ENCODE measurements at places on chromosomes 4 and X.

DNA sequence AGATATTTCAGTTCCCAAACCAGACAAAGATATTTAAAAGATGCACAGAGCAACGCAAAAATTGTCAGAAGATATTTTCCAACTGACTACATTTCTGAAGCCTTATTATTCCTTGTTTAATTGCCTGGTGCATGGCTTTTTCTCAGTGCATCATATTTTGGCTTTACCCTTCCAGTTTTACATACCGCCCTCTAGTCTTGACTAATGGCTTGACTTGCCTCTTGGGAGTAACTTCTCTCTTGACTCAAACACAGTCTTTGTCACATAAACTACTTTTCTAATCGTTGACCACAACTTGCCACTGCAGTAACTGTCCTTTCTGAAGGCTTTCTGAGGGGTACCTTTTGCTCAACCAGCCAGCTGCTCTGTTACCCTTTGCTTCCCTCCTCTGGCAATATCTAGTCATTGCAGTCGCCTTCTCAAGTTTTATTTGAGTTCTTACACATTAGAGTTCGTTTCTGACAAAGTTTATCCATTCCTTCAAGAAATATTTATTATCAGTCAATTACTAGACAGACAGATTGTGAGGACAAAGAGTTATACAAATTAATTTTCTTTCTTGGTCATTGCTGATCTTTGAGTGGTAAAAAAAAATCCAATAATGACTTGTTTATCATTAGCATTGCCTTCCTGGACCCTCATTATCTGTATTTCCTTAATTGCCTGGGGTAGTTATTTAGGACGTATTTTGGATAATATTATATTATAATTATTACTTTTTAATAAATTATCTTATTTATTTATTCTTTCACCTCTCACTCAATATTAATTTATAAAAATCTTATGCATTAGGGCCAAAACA lies 506.9 kb upstream of the PCDH10 start:
- no peak overlapping the region for H3K4me3 ChIP-seq
- no peaks in the 10 kb centered on the region for H3K27me3 ChIP-seq
- no peaks in the 10 kb centered on the region for H3K36me3 ChIP-seq
- no peaks in the 10 kb centered on the region for H3K4me1 ChIP-seq

DNA sequence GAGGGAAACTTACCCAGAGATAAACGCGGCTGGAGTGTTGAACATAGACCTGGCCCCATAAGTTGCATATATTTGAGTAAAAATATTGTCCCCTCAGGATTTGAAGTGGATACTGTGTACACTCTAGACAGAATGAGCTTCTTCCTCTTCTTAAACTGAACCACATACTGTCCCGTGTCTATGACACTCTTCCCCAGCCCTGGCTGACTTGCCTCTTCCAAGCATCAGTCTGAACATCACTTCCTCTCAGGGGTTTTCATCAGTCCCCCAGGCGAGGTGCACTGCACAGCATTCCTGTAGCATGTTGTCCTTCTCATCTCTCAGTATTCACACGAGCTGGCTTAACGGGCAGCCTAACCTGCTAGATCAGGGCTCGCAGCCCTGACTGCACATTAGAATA lies 80.5 kb upstream of the TMEM150C start:
- DNase-seq = no peak
- no peaks in the 10 kb centered on the region for H3K27me3 ChIP-seq
- no peak overlapping the region for H3K27ac ChIP-seq
- no peaks in the 10 kb centered on the region for H3K36me3 ChIP-seq
- H3K4me1 ChIP-seq = no peaks in the 10 kb centered on the region
- no peak overlapping the region for H3K4me3 ChIP-seq

DNA sequence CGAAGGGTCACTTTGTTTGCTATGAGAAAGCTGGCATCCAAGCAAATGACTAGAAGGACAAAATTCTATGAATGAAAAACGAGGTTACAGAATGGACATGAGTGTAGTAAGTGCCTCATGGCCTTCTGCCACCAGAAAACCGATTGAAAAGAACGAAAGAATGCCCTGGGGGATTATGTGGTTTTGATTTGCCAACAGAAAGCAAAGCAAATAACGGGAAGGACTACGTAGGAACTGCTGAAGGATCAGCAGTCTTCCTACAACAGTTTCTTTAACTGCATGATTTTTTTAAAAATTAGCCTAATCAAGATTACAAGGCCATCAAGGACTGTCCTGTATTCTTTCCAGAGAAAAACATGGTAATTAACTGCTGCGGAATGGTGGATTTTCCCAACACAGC lies 50.6 kb downstream of the NRK start:
- no peaks in the 10 kb centered on the region for H3K4me1 ChIP-seq
- no peak overlapping the region for H3K27ac ChIP-seq
- H3K36me3 ChIP-seq = no peaks in the 10 kb centered on the region
- DNase-seq = no peak

GRCh38 chr4:110247591-110247990 lies 49.2 kb upstream of the ELOVL6 start:
- H3K27ac ChIP-seq = no peak overlapping the region
- no peaks in the 10 kb centered on the region for H3K4me1 ChIP-seq
- no peak for DNase-seq
- no peak overlapping the region for H3K4me3 ChIP-seq
- H3K27me3 ChIP-seq = no peaks in the 10 kb centered on the region
- no peaks in the 10 kb centered on the region for H3K36me3 ChIP-seq

GRCh38 chrX:39149761-39150160 lies 348.5 kb downstream of the MID1IP1 start:
- H3K27ac ChIP-seq = no peak overlapping the region
- no peaks in the 10 kb centered on the region for H3K27me3 ChIP-seq
- H3K4me3 ChIP-seq = no peak overlapping the region
- H3K36me3 ChIP-seq = no peaks in the 10 kb centered on the region

- H3K4me1 ChIP-seq = no peaks in the 10 kb centered on the region
- no peak for DNase-seq
- H3K36me3 ChIP-seq = no peaks in the 10 kb centered on the region
- no peak overlapping the region for H3K4me3 ChIP-seq
Observed at GRCh38 chr4:32192363-32192762, 1472.2 kb downstream of the PCDH7 start.

DNA sequence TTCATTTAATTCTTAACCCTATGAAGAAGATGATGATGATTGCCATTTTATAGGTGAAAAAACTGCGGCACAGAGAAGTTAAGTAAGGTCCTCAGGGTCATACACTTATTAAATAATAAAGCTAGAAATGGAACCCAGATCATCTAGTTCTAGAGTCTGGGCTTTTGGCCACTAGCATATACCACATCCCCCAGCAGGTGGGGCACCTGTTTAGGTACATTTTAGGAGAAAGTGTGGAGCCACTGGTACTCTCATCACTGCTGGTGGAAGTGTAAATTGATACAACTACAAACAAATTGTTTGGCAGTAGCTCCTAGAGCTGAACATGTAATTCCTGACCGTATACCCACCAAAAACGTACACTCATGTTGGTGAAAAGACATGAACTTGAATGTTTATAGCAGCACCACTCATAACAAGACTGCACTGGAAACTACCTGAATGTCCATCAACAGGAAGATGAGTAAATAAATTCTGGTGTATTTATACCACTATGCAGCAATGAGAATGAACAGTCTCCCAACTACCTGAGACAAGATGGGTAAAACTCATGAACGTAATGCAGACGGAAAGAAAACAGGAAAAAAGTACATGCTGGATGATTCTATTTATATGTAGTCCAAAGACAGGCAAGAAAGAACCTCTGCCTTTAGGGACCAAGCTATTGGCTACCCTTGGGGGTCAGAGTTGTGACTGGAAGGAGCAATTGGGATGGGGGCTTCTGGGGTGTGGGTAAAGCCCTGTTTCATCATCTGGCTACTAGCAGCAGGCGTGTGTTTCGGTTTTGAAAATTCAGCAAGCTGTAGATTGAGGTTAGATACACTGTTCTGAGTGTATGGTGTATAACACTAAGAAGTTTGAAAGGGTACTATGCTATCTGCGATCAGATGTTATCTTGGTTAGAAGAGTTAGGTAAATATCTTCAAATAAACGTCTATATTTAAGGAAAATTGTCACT lies 72.3 kb upstream of the ADGRG2 start:
- H3K4me1 ChIP-seq = no peaks in the 10 kb centered on the region
- H3K27me3 ChIP-seq = peaks cover 14% of the 10 kb centered on the region

DNA sequence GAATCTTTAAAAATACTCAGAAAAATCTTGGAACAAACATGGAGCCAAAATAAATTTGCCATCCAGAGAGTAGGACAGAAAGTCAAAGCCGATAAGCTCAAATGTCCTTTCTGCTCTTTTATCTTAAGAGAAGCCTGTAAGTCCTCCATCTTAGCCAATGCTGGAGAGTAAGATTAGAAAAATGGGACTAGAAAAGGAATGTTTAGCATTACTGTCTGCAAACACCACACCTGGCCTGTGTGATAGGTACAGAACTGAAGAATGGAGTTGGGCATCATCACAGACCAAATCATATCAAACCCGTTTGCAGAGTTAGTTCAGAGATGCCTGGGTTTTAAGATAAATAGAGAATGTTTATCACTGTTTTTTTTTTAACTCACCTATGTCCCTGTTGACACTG lies 10.5 kb upstream of the SLC39A8 start:
- no peaks in the 10 kb centered on the region for H3K4me1 ChIP-seq
- H3K4me3 ChIP-seq = no peak overlapping the region
- DNase-seq = no peak
- no peaks in the 10 kb centered on the region for H3K27me3 ChIP-seq
- no peak overlapping the region for H3K27ac ChIP-seq

DNA sequence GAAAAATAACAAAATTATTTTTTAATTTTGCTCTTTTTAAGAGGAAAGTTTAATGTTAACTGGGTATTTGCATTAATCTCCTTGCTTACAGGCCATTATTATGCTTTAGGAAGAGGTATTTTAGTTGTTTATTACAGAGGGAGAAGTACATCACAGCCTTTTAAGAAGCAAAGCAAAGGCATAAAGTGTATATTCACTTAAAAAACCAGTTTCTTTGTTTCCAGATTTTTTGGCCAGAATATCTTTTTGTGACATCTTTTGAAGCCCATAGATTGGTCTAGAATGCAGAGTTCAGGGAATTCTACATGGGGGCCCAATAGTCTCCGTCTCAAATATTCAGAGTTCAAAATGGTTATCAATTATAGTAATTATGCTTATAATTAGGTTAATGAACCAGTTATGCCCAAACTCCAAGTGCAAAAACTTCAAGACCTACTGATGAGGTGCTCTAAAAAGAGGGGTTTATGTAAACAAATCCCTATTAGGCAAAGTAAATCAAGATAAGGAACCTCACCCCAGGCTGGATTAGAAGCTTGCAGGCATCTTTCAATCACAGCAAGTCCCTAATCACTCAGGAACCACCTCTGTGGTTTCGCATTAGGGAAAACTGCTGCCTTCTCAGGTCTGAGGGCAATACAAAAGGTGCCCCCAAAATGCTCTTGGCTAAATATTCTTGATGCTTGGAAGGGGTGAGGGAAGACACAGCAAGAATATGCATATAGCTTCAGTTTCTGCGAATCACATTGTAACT lies 1.4 kb downstream of the CXXC4 start:
- DNase-seq = no peak
- no peak overlapping the region for H3K4me3 ChIP-seq
